ENCODE measurements at places on chromosomes 11 and 22. TPM values are rescaled to one million over a fixed set of nuclear protein-coding genes. Genes with fewer than 3 reads are reported as not detected.

DNA sequence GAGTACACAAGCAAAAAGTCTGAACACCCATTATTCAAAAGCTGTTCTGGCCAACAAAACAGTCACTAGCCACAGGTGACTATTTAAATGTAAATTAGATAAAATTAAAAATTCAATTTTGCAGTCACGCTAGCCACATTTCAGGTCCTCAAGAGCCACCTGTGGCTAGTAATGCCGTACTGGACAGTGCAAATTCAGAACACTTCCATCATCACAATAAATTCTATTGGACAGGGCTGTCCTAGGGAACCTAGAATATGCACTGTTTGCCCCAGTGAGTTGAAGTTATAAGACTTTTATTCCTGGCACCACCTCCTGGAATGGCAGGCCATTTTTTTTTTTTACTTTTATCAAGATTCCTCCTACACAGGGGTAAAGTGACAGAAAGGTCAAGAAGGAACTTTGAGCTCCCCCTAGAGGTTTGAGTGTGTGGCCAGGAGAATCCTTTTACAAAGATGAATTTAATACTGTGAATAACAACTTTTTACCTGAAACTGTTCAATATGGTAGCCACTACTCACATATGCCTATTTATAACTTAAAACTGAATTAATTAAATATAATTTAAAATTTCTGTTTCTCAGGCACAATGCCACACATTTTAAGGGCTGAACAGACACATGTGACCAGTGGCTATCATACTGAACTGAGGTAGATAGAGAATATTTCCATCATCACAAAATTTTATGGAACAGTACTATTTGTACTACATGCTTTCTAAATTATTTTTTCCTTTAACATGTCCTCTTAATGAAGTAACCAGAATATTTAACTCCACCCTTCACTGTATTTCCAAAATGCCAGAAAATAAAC, 6.5 kb downstream of the MSANTD2 start:
- DNase-seq: peak; percentile 28

The OR4S2 gene
- not detected for polyA plus RNA-seq

DNA sequence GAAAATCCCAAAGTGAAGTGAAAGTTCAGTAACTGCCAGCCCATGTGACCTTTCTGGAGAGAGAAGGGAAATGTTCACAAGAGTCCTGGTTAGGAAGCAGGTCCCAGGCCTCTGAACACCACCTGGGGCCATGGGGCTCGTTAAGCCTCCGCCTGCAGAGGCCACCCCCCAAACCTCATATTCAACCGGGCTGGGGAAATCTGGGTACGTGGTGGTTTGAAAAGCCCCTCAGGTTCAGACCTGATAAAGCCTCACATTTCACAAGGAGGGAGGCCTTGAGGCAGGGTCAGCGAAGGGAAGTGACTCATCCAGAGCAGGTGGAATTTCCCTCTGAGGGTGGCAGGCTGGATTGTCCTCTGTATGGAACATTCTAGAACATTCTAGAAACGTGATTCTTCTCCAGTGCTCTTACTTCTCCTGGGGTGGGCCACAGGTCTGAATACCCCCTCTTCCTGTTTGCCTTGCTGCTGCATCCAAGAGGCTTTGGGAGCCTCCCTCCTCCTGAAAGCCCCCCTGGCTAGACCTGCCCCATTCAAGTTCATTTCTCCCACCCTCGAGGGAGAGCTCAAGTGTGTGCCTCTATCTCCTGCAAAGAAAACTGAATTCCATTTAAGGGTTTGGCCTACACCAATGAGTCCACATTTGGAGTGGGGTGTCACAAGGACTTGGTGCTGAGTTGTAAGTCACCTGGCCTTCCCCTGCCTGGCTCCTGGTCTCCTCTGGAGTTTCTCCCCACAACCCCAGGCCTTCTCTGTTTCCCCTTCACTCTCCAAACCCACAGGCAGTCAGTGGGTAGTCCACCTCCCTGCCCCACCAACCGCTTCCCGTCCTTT, 6.3 kb downstream of the FXYD2 start:
- no peak for DNase-seq

The MS4A6A gene
- polyA plus RNA-seq: 17.5 TPM

DNA sequence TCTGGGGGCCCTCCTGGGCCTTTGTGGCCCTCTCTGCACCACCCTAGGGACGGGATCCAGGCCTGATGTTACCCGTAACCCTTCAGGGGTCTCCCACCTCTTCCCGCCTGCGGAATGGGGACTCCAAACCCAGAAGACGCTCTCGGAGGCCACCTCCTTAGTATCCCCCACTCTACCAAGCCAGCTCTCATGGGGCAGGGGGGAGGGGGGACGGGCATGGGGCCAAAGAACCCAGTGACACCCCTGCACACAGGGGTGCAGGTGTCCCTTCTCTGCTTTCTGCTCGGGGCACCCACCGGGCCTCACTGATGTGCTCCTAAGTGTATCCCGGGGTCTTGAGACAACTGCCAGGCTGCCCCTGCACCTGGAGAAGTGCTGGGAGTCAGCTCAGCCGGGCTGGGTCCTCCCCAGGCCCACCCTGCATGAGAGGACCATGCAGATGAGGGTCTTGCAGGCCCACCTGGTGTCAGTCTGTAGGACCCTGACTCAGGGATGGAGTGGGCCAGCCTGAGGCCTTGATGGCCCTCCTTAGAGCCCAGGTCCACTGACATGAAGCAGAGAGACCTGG, 176.9 kb downstream of the IGLL1 start:
- DNase-seq: no peak

DNA sequence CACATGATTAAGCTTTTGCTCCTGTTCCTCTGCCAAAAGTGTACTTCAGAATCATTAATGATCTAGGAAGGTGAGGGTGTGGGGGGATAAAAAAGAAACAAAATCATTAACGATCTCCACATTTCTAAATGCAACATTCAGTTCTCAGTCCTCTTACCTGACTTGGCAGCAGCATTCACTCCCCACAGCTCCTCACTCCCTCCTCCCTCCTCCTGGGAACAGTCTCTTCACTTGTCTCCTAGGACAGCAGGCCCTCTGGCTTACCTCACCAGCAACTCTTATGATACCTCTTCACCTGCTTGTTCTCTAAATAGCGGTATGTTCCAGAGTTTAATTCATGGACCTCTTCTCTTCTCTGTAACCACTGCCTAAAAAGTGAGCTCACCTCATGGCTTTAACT, 56.5 kb upstream of the APOA1 start:
- no peak for DNase-seq

DNA sequence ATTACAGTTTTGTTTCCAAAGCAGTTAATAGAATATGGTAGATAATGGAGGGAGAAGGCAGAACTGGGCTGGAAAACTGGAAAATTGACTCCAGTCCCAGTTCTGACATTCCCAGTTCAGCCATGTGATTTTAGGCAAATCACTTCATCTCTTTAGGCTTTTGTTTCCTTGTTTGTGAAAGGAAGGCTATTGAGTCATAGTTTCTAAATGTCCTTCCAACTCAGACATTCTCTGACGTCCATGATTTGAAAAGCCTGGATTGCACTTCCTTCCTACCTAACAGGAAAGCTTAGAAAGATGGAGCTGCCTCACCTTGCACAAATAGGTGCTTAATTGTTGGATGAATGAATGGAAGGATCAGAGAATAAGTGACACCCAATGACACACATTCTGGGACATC, 19.8 kb upstream of the GALNT18 start:
- DNase-seq: no peak

DNA sequence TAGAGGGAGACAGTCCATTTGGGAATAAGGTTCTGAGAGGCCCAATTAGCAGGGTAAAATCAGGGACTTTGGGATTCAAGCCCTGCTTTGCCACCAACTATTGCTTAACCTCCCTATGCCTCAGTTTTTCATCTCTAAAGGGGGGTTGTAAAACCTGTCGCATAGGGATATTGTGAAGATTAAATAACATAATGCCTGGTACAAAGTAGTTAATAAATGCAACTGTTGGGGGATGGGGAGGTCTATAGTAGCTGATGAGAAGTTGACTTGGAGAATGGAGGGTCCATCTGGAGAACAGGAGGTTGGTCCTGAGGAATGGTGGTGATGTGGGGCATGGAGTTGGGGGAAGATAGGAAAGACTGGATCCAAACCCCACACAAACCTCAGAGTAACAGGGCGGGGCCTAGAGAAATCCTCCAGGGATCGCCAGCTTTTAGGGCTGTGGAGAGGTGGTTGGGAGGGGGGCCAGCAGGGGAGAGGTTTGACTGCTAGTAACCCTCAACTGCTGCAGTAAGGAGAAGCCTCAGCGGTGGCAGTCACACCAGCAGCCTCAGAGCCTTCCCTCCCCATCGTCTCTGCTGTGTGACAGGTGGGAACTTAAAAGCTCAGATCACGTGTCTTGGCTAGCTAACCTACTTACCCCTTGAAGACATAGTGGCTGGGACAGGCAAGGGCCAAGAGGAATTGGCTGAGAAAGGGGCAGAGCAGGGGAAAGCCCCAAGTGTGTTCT, 1.1 kb upstream of the ABCG4 start:
- no peak for DNase-seq

- no peak for DNase-seq
Observed at GRCh38 chr22:48979482-48979881, 848.2 kb downstream of the BRD1 start.

- no peak for DNase-seq
Observed at GRCh38 chr22:50272044-50272802, 2.0 kb upstream of the MAPK11 start.
